Stimulated activated CD8-positive, alpha-beta memory T cell treated with anti-CD3 and anti-CD28 coated beads, Interleukin-15, amount 100 ng/mL, for 48 hours (primary cell): ENCODE measurements at places on chromosomes 7 and 10.

GRCh38 chr7:156607332-156608172 is 33.0 kb upstream of the RNF32 start:
- DNase-seq, result no peak

DNA sequence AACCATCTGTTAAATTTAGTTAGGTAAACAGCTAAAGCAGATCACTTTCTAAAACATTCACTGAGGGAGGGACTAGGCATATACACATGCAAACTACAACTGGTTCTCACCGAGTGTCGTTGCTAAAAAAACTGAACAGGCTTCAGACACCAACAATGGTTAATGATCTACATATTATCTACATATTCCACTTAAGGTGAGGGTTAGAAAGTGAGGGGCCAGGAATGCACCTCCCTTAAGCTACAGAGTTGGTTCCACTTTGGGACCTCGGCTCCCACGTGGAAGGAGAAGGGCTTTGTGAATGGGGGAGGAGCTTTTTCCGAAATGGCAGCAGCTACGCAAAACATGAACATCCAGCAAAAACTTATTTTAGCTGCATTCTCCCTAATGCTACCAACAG is 5.8 kb downstream of the CTBP2 start:
- no peak for DNase-seq

DNA sequence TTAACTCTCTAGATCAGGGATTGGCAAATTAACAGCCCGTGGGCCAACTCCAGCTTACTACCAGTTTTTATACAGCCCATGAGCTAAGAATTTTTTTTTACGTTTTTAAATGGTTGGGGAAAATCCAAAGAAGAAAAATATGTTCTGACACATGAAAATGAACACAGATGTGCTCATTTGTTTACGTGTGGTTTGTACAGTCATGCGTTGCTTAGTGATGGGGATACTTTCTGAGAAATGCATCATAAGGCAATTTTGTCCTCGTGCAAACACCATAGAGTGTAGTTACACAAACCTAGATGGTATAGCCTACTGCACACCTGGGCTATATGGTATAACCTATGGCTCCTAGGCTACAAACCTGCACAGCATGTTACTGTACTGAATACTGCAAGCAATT is 8.3 kb upstream of the SMKR1 start:
- DNase-seq, result no peak

DNA sequence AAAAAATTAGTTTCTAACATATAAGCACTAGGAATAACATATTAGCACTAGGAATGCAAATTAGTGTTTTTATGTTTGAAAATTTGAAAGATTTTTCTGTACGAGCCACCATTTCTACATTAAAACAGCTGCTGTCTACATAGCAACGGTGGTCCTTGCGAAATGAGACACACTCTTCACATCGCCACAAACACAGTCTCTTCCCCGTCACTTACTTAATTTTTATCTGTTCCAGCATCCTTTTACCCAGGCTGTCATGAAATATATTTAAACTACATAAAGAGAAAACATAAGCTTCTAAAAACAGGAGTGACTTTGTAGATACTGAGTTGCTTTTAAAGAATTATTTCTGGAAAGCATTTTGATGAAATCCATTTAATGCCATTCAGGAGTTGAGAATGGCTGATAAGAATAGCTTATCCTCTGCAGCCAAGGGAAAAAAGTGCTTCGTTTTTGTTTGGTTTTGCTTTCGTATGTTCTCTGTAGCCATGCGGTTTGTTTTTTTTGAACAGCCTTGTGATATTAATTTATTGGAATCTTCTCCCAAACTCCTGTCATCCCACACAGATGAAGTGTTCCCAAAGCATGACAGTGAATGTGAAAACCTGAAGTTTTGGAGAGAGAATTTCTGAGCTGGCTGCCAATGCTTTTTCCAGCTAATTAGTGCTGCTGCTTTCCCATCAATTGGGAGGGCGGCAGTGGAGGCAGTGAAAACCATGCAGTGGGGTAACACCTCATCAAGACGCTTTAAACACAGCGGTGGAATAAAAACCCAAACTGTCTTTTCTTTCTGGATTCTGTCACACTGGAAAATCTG is 603.7 kb upstream of the ADARB2 start:
- no peak for DNase-seq

DNA sequence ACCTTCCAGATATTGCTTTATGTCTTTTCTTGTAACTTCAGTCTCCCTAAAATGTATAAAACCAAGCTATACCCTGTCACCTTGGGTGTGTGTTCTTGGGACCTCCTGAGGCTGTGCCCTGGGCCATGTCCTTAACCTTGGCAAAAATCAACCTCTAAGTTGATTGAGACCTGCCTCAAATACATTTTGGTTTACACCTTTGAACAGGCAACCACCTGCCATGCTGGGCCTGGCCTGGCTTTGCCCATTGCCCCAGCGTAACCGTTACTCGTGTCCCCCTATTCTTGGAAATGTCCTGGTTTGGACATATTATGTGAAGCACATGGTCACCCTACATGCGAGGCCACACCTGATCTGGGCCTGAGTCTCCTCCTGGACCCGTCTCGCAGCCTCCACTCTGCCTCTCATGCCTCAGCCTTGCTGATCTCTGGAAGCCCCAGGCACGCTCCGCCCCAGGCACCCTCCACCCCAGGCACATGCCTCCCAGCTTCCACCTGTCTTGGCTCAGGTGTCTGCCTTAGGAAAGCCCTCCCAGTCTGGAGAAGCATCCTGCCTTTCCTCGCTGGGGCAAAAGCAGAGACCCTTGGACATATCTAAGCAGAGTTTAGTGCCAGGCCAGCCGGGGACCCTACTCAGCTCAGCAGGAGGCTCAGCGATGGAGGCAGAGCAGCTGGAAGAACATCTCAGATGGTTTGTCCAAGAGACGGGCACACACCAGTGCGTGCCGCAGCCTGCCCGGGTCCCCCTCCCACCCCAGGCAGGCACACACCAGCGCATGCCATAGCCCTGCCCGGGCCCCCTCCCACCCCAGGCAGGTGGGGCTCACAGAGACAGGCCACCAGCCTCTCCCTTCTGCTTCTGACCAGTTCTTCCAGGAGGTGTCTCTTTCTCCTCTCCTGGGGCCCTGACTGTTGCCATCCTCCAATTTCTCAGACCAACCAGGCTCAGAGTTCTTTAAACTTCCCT is 4.0 kb upstream of the VIPR2 start:
- DNase-seq, result no peak

GRCh38 chr7:155751409-155751808 is 60.9 kb downstream of the SHH start:
- DNase-seq, result no peak

- peak; percentile 27 for DNase-seq
These were observed at the start of gene GNG11 for GRCh38 chr7:93921607-93922566. GNG11 (plus strand) TSS chr7:93921735; CDS start chr7:93922138, 403 bp downstream.

DNA sequence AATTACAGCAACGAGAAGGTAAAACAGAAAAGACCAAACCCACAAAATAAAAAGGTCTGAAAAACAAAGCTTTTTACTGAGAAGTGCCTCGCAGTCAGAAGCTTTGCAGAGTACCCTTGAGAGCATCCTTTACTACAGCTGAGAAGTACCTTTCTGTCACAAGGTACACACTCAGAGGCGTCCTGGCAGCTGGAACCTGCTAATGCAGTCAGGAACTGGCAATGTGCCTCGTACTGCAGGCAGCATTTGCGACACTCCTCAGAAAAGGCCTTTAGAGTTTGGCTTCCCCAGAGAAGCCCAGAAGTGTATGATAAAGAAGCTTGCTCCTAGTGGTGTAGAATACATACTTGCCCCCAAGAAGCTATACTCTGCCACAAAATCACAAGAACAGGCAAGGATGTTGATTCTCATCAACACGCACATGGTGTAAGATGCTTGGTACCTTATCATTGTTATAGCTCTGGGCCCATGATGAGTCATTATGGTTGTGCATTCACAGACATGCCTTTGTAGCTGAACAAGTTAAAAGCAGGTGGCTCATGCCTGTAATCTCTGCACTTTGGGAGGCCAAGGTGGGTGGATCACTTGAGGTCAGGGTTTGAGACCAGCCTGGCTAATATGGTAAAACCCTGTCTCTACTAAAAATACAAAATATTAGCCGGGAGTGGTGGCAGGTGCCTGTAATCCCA is 2.0 kb upstream of the GTPBP4 start:
- no peak for DNase-seq

GRCh38 chr7:36360244-36360643 is 29.4 kb upstream of the ANLN start:
- no peak for DNase-seq

- peak; percentile 73 for DNase-seq
These were observed 150.8 kb downstream of the RNF216 start for GRCh38 chr7:5630670-5631069.

DNA sequence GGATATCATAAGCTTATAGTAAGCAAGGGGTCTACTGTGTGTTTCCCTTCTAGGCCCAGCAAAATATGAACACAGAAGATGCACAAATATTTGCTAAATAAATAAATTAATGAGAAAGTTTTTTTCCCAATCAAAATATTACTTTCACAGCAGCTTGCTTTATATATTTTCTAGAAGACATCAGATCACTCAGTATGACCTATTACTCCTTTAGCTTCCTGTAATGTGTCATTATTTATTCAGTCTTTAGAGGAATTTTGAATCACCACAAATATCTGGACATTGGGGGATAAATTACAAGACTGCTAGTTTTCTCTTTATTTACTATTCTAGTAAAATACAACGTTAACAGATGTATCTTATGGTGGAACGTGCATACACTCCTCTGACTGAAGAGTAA is 765.8 kb upstream of the POM121L12 start:
- DNase-seq, result no peak

GRCh38 chr10:101887775-101888174 is 44.2 kb upstream of the KCNIP2 start:
- DNase-seq, result no peak

GRCh38 chr10:76942628-76943416 is 694.8 kb downstream of the KCNMA1 start:
- DNase-seq, result no peak

DNA sequence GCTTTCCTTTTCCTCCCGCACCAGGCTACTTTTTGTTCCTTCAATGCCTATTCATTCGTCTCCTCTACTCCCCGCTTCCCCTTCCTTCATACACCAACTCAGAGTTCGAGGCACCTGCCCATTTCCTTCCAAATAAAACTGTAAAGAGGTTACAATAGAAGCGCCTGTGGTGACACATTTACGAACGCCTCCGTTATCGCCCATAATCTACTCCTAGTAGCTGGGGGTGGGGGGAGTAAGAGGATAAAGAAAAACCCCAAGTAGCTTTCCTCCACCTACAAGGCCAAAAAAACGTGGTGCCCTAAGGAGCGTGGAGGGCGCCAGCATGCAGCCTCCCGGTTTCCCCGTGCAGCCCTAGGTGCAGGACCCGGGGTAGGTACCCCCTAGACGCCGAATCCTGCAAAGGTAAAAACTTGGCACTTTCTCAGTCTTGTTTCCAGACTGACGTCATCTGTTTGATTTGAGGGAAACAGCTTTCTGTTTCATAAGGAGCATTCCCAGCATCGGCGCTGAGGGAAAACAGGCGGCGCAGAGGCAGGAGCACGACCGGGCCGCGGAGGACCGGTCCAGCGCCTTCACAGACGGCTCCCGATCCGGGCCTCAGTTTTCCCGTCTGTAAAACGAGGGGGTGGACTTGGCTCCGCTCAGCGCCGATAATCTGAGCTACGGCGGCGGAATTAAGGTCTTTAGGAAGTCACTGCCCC is 922 bp downstream of the PPA1 start:
- peak; percentile 37 for DNase-seq

GRCh38 chr10:90458054-90458453 is 399.8 kb downstream of the HTR7 start:
- no peak for DNase-seq

- no peak for DNase-seq
These were observed at the start of gene ELFN1 for GRCh38 chr7:1669954-1670893. ELFN1 (plus strand) TSS chr7:1670277; CDS start chr7:1744597, 74,320 bp downstream.

DNA sequence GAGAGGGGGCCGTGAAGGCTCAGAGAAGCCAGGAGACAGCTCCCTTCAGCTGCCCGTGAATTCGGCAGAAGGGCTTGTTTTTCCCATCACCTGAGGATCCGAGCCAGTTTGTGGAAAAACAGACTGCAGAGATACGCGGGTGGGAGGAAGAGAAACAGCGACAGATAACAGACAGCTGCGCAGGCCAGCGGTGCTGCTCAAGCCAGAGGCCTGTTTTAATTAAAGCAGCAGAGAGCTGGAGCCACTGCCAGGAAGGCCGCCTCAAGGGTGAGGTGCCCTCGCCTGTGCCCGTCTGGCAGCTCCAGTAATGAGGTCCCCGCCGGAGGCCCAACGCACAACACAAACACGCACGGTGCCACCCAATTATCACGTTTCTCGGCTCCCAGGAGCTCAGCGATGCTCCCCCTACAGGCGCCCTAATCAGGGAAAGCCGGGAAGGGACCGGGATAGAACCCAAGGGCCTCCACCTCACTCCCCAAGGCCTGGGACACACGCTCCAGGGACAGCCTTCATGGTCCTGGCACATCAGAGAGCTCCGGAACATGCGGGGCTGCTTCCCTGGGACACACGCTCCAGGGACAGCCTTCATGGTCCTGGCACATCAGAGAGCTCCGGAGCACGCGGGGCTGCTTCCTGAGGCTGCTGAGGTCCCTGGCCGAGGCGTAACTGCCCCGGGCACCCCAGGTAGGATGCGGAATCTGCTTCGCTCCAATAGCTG is 60.6 kb upstream of the DNAAF5 start:
- DNase-seq, result no peak

DNA sequence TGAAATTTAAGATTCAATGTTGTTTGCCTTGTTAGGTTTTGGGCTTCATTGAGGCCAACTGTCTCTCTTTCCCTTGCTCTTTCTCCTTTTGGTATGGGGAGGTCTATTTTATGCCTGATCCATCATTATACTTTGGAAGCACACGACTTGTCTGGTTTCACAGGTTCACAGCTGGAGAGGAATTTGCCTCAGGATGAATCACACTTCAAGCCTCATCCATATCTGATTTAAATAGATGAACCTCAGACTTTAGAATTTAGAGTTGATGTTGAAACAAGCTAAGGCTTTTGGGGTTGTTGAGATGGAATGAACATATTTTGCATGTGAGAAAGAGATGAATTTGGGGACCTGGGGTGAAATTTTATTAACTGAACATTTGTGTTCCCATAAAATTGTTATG is 150.5 kb upstream of the IGFBP3 start:
- DNase-seq, result no peak
